ENCODE measurements at places on chromosomes 7 and 10. TPM values are rescaled to one million over a fixed set of nuclear protein-coding genes. Genes with fewer than 3 reads are reported as not detected.
A peak's percentile ranks its signal among the peaks of the same experiment; 100 is the strongest.

Gene MXI1
- total RNA-seq: 16.9 TPM

Gene ACTL6B
- total RNA-seq: not detected

Gene LIPJ
- total RNA-seq: not detected

Gene OR9A4
- not detected for total RNA-seq

Gene SCART1
- 1.3 TPM for total RNA-seq

Gene VPS37D
- 1.3 TPM for total RNA-seq

Gene MBLAC1
- 3.2 TPM for total RNA-seq

DNA sequence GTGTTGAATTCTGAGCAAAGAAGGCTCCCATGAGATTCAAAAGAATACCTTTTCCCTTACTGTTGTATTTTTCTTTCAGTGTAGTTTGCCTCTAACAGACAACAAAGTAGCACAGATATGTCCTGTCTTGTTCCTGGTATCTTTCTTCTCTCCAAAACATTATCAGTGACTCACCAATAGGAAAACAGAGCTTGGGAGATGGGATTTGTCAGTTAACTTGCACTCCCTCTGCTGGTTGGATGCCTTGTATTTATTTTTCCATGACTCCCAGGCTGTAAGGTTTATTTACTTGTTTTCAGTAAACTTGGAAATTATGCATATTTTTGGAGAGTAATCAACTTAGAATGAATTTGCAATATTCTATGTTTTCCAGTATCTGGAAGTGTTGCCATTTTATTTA lies 129.7 kb downstream of the SAMD9 start:
- DNase-seq: peak; percentile 45

DNA sequence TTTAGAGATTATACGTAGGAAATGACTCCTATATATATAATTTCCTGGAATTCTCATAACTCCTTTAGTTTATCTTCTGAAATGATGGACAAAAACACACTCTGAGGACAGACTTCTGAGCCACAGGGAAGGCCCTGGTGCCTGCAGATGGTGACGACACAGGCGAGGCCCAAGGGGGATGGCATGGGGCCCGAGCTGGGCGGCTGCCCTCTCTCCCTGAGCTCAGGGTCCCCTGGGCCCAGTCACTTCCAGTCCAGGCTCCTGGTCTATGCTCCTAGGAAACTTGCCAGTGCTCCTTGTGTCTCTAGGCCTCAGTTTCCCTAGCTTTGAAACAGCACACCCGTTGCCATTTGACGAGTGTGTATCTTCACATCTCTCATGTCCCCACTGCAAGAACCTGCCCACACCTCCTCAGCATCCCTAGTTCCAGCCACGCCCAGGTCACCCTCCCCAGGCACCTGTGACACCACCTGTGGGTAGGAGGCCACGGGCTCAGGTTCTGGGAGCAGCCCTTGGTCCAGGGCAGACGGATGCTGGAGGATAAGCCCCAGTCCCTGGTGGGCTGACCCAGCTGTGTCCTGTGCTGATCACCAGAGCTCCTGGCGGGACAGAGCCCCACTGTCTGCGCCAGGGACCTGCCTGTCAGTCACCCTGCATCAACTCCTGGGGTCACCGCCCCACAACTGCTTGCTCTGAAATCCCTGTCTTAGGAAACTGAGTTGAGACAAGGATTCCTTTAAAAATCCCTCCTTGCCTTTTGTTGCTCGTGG lies 23.4 kb upstream of the SHH start:
- no peak for DNase-seq

DNA sequence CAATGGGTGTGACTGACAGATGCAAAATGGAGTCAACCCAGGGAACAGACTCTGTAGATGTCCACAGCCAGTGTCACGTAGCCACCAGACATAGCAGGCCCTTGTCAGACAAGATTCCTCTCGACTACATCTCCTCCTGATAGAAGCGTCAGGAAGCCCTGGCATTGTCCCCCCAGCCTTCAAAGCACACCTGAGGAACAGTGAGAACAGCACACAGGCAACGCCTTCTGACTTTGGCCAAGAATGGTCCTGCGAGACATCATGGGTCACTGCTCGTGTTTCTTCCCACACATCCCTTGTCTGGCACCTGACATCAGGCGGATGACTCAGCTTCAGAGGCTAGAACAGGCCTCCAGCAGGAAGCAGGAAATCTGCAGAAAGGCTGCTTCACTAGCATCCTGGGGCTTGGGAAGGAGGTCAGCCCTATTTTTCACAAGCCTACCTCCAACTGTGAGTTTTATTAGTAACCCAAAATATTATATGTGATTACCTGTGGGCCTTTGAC lies 52.8 kb upstream of the GPR26 start:
- no peak for DNase-seq

DNA sequence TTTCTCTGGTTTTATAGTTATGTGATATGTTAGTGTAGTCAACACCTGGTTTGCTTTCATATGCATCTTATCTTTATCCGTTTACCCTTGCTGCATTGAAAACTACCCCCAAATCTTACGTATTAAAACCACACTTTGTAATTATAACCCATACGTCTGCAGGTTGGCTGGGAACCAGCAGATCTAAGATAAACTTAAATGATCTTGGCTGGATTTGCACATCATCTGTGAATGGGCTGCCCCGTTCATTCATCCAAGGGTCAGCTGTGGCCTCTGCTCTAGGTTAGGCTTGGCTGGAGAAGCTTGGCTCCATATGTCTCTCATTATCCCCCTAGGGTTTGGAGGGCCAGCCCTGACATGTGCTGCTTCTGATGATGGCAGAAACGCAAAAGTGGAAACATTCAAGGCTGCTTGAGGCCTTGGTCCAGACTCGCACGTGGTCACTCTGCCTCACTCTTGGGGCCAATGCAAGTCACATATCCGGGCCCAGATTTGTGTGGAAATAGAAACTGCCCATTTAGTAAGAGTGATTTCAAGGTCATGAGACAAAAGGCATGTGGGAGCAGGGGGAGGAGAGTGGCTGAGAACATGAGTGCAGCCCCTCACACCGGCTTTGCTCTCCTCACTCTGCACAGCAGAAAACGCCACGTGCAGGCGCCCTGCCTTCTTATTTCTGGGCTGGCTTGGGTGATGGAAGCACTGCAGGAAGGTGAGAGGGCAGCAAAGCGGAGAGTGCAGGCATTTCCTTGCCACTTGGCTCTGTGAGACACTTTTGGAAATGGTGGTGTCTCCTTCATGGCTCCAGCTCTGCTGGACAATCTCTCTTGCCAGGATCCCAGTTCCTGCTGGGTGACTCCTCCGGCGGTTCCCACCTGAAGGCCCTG lies 553.8 kb downstream of the GLRX3 start:
- DNase-seq: no peak

- no peak for DNase-seq
These were observed 43.3 kb downstream of the IL15RA start for GRCh38 chr10:5933909-5934546.

GRCh38 chr7:90889210-90889609 lies 293.1 kb downstream of the CDK14 start:
- no peak for DNase-seq

GRCh38 chr10:125158601-125159485 lies 1.5 kb downstream of the CTBP2 start:
- DNase-seq: peak; percentile 47

GRCh38 chr7:120131096-120131839 lies 141.7 kb upstream of the KCND2 start:
- no peak for DNase-seq

DNA sequence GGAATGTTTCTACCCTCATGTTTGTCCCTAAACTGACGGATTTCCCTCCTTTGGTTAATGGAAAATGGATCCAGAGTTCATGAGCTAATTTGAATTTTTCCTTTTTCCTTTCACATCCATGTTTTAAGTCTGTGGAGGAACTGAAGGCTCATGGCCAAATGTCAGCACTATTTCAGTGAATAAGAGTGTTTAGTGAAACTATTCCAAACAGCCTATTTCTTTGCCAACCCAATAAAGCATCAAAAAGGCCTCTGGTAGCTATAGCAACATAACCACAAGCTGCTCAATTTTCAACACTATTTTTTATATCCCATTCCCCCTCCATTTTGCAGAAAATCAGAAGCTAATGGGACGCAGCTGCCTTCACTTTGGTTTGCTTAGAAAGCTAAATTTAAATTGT lies 1454.1 kb downstream of the GATA3 start:
- DNase-seq: no peak

DNA sequence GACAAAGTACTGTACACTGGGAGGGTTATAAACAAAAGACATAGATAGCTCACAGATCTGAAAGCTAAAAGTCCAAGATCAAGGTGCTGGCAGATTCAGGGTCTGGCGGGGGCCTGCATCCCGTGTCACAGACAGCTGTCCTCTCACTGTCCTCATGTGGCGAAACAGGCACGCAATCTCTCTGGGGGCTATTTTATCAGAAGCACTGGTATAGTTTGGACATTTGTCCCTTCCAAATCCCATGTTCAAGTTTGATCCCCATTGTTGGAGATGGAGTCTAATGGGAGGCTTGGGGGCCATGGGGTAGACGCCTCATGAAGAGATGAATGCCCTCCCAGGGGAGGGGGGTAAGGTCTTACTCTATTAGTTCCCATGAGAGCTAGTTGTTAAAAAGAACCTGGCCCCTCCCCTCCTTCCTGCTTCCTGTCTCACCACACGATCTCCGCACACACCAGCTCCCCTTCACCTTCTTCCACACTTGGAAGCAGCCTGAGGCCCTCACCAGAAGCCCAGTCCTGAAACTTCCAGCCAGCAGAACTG lies 72.5 kb upstream of the UCN3 start:
- DNase-seq: peak; percentile 87

GRCh38 chr7:73909996-73910395 lies 49.0 kb downstream of the TMEM270 start:
- no peak for DNase-seq

- no peak for DNase-seq
These were observed 280.9 kb downstream of the GRID1 start for GRCh38 chr10:86085686-86086085.
